Urinary bladder (tissue), 4 donors: ENCODE measurements at places on chromosomes 3 and 15. TPM values are rescaled to one million over a fixed set of nuclear protein-coding genes. Genes with fewer than 3 reads are reported as not detected.

The DUOXA2 gene
- total RNA-seq, result 0.42 TPM

The LRRC49 gene
- 35.3 TPM for total RNA-seq

The WNT7A gene
- not detected for total RNA-seq

The FAM81A gene
- 2.0 TPM for total RNA-seq

The SH2D7 gene
- total RNA-seq, result not detected

The TLR9 gene
- total RNA-seq, result 0.11 TPM

The CACNA1D gene
- total RNA-seq, result 23.5 TPM

The MRAS gene
- total RNA-seq, result 22.9 TPM

The PLIN1 gene
- total RNA-seq, result 3.6 TPM

The TRH gene
- total RNA-seq, result 0.16 TPM

The SI gene
- total RNA-seq, result not detected

The CELSR3 gene
- 0.79 TPM for total RNA-seq

The DHX30 gene
- total RNA-seq, result 41.8 TPM

The FEZF2 gene
- not detected for total RNA-seq

The C3orf85 gene
- not detected for total RNA-seq

The TMEM158 gene
- total RNA-seq, result 1.7 TPM

The DISP2 gene
- 0.63 TPM for total RNA-seq

The THSD4 gene
- total RNA-seq, result 75.1 TPM

The CSPG5 gene
- 2.9 TPM for total RNA-seq
